SJSA1 (cell line): ENCODE measurements at places on chromosomes 7 and 10. TPM values are rescaled to one million over a fixed set of nuclear protein-coding genes. Genes with fewer than 3 reads are reported as not detected.

Gene SRRM3
- 0.24 TPM in 1 of 2 replicates, not detected in the other for total RNA-seq

Gene PIP
- total RNA-seq: not detected in 2 replicates

Gene MEIG1
- not detected in 2 replicates for total RNA-seq

Gene CABCOCO1
- 2.2 TPM in 1 of 2 replicates, not detected in the other for total RNA-seq

DNA sequence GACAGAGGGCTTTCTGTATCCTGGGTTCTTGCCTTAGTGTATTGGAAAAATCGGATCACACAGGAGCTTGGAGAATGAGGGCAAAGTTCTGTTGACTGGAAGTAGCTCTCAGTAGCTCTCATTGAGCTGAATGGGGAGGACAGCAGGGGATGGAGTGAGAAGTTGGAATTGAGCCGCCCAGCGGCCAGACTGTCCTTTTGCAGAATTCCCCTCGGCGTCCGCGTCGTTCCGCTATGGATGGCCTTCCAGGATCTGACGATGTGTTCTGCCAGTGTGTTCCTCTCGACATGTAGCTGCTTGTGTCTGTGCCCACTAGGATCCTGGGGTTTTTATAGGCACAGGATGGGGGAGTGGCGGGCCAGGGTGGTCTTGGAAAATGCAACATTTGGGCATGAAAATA is 351.8 kb upstream of the SEMA3A start:
- no peak for DNase-seq

DNA sequence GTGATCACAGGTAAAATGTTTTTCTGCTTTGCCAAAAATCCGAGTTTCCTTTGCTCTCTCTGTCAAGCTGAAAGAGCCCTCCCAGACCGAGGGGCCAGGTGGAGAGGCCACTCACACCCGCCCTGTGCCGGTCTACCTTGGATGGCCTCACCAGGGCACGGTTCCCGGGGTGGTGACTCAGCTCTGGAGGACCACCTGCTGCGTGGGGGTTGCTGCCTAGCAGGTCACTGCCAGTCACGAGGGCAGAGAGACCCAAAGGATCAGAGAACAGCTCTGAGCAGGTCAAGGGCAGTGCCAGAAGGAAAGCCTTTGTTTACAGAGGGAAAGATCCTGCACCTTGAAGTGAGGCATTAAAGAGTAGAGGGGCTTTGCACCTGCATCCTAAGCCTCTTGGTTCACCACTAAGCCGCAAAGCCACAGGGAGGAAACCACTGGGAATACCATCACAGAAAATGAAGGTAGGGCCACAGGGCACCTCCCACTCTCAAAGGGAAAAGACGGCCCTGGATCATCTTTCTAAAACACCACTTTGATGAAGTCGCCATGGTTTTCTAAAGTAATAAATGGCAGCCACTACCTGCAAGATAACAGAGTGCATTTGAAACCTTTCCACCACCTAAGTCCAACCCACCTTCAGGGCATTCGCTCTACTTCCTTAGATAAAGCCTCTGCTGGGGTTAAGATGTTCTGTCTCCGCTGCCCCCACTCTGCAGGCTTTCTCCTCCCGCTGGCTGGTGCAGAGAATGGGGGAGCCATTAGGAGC is 160.3 kb upstream of the KLF14 start:
- DNase-seq: peak; percentile 77

GRCh38 chr7:12031186-12031585 is 179.9 kb upstream of the TMEM106B start:
- no peak for DNase-seq

GRCh38 chr7:92594746-92595145 is 4.6 kb upstream of the FAM133B start:
- no peak for DNase-seq

DNA sequence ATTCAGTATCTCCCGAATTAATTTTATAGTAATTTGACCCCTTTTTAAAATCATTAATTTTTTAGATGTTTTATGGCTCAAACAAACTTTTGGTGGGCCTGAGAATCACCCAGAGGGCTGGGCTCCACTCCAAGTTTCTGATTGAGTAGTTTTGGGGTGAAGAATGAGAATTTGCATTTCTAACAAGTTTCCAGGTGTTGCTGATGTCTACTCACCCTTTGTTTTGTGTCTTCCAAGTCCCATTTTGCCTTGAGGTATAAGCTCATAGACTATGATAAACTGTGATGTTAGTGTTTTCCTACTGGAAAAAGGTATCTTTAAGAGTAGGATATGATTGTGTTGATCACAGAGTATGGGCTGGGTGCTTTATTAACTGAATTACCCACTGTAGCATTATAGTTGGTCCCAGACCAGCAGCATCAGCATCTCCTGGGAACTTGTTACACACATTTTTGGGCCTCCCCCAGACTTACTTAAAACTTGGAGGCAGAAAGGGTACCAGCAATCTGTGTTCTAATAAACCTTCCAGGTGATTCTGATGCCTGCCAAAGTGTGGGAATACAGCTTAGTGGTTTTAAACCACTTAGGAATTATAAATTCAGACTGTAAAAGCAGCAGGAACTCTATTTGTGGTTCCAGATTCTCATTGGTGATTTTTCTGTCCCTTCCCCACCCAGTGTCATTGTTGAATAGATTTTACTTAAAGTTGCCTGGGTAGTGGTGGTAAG is 19.1 kb downstream of the ZNRF2 start:
- no peak for DNase-seq

GRCh38 chr10:88890681-88891381 is 10.8 kb downstream of the STAMBPL1 start:
- no peak for DNase-seq

DNA sequence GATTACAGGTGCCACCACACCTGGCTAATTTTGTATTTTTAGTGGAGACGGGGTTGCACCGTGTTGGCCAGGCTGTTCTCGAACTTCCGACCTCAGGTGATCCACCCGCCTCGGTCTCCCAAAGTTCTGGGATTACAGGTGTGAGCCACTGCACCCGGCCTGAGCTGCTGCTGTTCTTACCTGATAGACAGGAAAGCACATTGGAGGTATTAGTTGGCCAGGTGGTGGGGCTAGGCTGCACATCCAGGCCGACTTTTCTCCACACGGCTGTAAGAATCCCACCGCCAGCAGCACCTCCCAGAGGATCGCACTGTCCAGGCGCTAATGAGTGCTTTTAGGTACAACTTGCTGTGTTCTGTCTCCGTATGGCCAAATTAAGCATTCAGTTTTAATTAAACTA is 112.6 kb downstream of the WDR37 start:
- DNase-seq: no peak
